Suppressor macrophage treated with lipopolysaccharide for 4 hours (primary cell): ENCODE measurements at places on chromosomes 5 and 9.

DNA sequence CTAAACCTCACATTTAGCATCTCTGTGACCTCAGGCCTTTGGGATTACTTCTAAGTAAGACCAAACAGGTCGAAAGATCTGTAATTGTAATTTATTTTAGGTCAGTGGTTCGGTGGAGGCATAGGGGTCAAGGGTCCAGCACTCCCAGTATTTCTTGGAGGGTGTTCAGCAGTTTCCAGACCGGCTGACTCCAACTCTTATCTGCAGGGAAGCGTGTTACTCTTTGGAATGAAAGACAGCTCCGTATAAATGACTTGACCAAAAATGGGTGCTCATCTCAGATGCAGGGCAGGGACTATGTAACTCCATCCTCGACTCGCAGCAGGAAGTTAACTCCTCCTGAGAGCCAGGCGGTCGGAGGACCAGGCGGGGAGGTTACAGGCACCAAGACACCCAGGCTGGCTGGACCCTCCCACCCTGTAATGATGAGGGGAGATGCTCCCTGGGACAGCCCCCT is 620 bp upstream of the VPS13A start:
- DNase-seq, result no peak

GRCh38 chr9:77864211-77864889 is 167.3 kb downstream of the GNAQ start:
- peak; percentile 72 for DNase-seq

DNA sequence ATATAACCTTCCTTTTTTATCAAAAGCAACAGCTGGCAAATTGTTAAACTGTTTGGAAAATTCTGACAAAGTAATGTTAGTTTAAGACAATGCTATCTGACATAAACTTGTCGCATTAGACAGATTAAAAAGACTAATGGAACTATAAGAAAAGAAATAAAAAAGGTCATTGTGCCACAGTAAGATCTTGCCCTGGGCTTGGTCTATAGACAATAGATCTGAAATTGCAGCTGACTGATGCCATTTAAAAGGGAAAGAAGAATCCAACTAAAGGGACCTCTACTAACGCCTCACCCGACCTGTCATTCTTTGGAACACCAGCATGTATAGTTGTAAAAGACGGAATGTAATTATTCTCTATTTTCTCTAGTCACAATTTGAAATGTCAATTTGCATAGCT is 644.4 kb upstream of the GRAMD2B start:
- DNase-seq, result no peak

- DNase-seq, result no peak
Observed at GRCh38 chr5:14450018-14450524, 131.5 kb upstream of the OTULINL start.

DNA sequence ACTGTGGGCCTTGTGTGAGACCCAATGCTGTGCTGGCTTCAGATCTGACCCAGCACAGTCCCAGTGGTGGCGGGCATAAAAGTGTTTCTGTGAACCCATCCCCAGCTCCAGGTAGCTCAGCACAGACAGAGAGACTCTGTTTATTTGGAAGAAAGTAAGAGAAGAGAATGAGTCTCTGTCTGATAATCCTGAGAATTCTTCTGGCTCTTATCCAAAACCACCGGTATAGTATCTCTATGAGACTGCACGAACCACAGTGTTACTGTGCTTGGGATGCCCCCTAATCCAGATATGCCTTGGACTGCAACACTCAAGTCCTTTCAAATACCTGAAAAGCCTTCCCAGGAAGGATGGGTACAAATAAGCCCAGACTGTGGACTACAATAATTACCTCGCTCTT is 1660.8 kb upstream of the ACO1 start:
- no peak for DNase-seq

GRCh38 chr5:136025900-136026299 is 2.9 kb upstream of the TGFBI start:
- DNase-seq, result no peak

- peak; percentile 33 for DNase-seq
Observed at GRCh38 chr9:129436751-129437625, 183.9 kb downstream of the C9orf50 start.

DNA sequence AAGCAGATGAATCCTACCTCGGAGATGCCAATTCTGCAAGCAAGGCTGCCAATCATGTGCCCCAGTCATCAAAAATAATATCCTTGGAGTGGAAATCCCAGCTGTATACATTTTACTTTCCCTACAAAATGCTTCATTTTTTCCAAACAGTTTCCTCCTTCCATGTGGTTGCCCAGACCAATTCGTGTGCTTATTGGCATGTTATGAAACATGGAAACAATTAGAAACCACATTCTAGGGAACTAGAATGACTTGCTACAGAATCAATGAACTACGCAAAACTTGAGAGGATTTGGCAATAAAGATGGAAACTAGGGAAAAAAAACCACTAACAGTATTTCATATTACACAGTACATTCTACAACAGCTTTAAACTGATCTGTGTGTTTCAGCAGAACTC is 584.5 kb upstream of the DMAC1 start:
- DNase-seq, result peak; percentile 69

DNA sequence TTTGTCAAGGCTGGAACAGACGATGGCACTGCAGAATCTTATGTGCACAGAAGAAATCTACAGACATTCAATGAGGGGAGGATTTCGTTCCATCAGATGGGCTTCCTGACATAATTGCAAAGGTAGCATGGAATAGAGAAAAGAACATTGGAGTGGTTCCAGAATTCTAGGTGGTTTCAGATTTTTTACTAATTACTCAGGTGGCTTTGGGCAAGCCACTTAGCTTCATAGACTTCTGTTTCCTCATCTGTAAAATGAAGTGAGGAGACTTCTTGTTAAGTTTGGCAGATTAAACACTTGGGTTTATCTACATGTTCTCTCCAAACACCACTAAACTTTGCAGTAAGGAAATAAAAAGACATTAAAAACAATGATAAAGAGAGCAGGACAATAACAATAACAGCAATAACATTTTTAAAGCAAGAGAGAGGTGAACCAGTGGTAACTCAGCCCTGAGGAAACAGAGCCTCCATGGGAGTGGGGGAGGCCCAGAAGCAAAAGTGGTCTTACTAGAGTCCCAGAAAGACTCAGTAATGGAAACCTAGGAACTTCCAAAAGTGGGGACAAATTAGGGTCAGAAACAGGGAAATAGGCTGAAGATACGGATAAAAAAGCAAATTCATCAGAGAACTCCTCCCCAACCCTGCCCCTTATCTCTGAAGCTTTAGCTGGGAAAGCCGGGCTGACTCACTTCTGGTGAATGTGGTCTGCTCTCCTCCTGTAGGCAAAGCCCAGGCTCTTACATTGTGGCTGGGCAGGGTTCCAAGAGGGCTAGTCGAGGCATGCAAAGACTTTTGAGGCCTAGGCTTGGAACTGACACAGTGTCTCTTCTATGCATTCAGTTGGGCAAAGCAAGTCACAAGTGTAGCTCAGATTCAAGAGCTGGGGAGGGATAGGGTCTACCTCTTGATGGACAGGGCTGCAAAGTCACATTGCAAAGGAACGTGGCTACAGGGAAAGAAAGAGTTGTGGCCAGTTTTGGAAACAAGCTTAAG is 11.8 kb upstream of the ACTBL2 start:
- no peak for DNase-seq

DNA sequence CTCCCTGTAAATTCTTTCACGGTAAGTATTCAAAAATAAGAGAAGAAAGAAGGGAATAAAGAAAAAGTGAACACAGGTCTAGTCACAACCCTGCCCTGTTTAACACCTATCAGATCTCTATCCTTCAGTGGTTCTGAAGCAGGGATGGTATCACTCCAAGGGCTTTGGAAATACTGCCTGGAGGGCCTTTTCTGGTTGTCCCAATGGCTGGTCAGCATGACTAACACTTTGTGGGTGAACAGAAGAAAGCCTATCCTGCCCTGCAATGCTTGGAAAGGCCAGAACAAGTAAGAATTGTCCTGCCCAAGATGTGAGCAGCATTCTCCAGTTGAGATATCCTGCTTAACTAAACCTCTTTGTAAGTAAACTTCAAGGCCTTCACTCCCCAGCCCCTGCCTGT is 124.9 kb downstream of the TMEM167A start:
- no peak for DNase-seq
